ENCODE measurements at places on chromosomes 5 and 9.

DNA sequence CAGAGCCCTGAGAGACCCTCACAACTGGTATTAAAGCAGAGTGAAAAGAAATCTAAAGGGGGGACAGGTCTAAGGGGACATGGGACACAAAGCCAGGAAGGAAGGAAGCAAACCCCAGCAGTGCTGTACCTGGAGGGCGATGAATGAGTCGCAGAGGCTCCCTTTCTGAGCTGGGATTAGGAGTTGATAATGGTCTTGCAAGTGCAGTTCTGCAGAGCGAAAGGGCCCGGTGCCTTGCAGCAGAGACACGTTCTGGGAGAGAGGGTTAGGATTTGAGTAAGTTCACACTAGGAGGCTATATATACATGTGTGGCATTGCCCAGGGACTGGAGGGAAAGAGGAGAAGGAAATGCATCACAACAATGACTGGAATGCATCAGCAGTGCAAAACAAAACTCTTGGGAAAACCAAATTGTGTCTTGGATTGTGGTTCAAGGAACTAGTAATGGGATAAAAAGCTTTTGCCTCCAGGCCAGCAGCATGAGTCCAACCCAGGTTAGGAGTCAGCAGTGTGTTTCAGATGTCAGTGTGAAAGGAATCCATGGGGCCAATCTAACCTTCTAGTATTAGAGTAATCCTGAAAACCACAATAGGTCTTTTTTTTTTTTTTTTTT is 38.8 kb upstream of the LIFR start:
- ATAC-seq: peak; percentile 9

DNA sequence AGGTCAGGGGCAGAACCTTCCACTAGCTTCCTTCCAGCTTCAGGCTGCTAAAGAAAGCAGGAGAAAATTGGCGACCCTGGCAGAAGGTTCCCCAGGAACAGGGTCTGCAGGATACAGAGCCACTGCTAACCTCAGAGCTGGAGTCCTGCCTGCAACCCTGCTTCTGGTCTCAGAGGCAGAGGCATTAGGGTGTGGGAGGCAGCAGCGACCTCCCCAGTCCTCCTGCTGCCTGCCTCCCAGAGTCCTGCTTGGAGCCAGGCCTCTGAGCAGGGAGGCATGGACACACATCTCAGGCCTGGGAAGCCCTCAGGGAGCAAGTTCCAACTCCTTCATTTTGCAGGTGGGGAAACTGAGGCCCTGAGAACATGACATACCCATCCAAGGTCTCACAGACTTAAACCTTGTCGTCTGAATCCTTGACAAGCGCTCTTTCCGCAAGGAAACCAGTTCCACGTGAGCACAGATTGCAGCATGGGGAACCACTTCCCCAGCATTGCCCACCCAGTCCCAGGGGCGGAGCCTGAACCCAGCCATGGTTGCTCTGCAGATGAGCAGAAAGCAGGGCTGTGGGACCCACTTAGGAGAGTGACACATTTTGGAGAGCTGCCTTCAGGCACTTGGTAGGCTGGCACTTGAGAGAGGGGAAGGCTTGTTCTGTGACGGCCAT is 28.2 kb upstream of the HAND1 start:
- ATAC-seq: no peak

- no peak for ATAC-seq
Observed at GRCh38 chr9:34502891-34503290, 19.9 kb downstream of the ENHO start.

GRCh38 chr5:151296974-151297373 is 6.6 kb downstream of the SLC36A3 start:
- ATAC-seq: no peak

DNA sequence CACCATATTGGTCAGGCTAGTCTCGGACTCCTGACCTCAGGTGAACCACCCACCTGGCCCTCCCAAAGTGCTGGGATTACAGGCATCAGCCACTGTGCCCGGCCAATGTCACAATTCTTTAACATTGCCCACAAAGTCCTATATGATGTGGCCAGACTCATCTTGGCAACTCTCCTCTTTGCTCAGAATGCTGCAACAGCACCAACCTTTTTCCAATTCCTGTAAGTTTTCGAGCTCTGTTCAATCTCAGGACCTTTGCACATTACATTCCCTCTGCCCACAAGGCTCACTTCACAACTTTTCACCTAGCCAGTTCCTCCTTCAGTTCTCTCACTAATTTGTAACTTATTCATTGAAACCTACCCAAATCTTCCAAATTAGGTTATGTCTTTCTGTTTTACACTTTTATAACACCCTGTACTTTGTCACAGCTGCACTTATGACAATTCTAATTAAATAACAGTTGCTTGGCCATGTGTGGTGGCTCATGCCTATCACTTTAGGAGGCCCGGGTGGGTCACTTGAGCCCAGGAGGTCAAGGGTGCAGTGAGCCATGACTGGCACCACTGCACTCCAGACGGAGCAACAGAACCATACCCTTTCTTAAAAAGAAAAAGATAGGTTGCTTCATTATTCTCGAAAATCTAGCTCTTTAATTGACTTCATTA is 30.9 kb upstream of the GLDC start:
- ATAC-seq: no peak

- ATAC-seq: no peak
Observed at GRCh38 chr9:136348691-136349090, 14.9 kb downstream of the DNLZ start.

- ATAC-seq: no peak
Observed at GRCh38 chr5:42995360-42995751, 44.8 kb downstream of the ANXA2R start.

- ATAC-seq: no peak
Observed at GRCh38 chr5:65506961-65507360, 25.2 kb upstream of the ADAMTS6 start.

DNA sequence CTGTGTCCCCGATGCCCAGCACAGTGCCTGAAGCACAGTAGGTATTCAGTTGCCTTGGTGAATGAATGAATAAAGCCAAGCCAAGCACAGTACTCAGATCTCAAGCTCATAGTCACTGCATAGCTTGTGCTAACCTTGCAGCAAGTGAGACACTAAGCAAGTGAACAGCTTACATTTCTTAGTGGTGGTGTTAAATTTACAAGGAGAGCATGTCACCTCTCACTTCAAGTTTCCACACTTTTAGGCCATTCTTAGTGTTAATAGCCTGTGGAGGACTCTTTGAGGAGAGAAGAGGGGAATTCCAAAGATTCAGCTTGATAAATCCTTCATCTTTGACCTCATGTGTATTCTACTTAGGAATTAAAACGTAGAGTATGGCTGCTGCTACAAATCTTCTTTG is 104.7 kb downstream of the C9orf152 start:
- no peak for ATAC-seq

DNA sequence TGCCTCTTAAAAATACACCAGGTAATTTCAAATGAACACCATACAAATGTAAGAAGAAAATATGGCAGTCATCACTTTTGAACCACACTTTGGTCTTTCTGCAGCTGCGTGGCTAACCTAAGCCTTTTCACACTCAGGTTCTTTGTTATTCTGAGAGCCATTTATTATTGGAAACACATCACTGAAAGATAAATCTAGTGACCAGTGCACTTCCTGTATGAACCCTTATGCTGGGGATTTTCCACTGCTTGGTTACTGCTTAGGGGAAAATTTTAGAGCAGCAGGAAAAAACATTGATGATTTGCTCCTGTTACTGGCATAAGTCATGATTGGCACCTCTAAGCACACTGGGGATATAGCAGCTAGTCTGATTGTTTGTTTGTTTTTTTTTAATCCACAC is 58.6 kb upstream of the RANBP3L start:
- no peak for ATAC-seq

DNA sequence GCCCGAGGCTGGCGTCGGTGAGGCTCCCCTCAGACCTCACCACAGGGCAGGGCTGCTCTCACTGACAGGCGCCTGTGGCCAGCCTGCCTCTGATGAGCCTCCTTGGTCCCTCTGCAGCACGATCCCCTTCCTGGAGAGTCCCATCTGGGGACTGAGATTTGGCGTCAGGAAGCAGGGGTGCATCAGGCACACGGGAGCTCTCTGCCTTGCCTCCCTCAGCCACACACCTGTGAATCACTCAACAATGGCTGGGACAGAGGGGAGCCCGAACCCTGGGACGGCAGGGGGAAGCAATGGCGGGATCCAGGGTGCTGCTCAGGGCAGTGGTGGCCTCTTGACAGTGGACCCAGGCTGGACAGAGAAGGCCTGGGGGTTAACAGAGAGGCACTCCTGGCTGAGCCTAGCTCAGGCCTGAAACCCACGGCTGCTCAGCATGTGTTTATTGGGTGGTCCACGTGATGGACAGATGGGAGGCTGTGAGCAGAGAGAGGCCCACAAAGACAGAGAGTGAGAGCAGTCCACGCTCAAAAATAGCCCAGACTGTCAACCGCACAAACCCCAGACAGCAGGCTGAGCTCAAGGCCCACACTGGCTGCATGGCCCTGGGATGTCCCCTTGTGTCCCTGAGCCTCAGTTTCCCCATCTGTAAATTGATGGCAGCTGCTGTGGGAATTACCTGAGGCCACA is 11.9 kb downstream of the RASGEF1C start:
- ATAC-seq: no peak

DNA sequence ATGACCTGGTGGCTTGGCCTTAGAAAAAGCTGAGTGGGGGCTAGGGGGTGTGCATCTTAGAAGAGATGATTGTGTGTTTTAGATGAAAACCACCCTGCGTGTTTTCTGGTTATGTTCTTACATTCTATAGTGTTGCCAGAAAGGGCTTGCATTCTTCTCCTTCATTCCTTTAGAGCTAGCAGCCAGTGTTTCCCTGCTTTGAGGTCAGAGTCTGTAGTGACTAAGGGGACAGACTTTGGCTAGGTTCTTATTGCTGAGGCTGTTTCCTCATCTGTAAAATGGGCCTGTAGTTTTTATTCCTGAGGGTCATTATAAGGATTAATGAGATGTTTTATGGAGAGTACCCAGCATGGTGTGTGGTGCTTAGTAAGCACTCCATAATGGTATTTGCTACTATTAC is 6.4 kb downstream of the MAST4 start:
- no peak for ATAC-seq

- ATAC-seq: no peak
Observed at GRCh38 chr5:8227112-8227511, 358.2 kb downstream of the MTRR start.

GRCh38 chr5:73856997-73857396 is 231.0 kb downstream of the ARHGEF28 start:
- no peak for ATAC-seq

GRCh38 chr9:125971050-125971449 is 223.9 kb downstream of the PBX3 start:
- no peak for ATAC-seq

DNA sequence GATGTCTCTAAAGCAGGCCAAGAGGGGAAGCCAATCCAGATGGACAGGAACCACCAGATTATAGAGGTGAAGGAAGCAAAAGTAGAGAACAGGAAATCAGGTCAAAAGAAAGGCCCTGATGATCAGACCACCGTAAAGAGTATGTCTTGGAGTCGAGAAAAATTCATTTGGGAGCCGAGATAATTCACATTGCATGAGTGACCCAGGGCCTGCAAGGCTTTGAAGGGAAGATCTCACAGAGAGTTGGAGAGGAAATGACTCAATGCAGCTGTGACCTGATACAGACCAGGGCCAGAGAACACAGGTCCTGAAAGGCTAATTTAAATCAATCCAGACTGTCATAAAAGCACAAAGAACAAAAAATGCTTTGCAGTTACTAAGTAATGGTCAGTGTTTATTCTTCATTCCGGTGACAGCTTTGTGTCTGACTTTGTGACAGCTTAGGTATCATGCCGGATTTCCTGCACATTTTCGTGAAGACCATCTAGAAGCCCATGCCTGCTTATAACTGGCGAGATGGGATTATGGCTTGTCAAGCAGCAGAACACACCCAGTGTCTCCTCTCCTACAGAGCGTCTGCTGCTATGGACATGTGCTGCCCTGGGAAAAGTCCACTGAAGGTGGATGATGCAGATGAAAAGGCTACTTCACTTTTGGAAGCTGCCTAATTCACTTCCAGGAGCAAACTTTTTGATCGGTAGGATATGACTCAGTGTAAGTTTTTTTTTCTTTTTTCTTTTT is 5.8 kb upstream of the ACTBL2 start:
- no peak for ATAC-seq

- ATAC-seq: no peak
Observed at GRCh38 chr9:93093877-93094657, 1.9 kb upstream of the CARD19 start.

DNA sequence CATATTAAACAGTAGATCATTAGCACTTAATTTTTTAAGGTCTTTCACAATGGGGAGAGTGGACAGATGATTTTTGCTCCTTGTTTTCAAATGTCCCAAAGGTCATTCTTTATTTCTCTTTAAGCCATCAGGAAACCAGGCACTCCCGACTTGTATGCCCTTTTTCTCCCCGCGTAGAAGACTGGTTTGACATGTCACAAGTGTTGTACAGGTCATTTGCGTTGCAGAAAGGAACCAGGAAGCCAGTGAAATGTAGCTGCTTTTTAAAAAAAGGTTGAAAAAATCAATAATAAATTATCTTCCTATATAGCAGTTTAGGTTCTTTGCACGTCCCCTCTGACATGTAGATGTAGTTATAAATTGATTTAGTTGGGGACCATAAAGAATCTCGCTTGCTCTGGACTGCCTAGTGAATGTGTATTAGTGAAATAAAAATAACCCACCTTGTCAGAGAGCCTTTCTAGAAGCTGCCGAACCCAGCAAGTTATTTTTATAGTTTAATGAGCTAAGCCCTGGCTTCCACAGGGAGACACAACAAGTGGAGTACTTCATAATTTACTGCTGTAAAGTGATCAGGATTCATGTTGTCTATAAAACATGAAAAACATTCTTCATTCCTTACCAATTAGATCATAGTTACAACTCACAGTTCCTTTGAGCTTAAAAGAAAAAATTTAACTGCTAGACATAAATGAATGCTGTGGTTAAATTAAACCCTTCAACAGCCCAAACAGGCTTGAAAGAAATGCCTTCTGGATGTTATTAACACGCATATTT is 404.6 kb downstream of the CSNK1G3 start:
- no peak for ATAC-seq

- ATAC-seq: peak; percentile 66
Observed at GRCh38 chr9:70466976-70467561, 52.6 kb upstream of the KLF9 start.

DNA sequence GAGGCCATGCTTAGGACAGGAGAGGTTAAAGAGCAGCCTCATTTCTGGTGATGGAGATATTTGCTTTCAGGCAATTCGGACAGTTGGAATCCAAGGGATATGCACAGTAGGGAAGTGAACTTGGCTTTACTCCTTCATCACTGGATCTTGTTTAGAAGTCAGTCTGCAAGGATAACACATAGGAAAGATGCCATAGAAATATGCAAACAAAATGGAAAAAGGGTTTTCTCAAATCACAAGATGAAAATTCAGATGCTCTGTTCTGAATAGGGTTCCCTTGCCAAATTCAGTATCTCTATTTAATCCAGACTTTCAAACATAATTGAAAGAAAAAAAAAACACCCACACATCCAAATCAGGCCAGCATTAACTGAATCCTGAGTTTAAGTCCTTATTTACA is 166.9 kb downstream of the MEF2C start:
- no peak for ATAC-seq

All from esophagus mucosa (tissue), 1 donor.